NCI-H510A treated with DMSO at 0.1 percent for 48 hours (cell line): ENCODE measurements at places on chromosomes 4 and X.

DNA sequence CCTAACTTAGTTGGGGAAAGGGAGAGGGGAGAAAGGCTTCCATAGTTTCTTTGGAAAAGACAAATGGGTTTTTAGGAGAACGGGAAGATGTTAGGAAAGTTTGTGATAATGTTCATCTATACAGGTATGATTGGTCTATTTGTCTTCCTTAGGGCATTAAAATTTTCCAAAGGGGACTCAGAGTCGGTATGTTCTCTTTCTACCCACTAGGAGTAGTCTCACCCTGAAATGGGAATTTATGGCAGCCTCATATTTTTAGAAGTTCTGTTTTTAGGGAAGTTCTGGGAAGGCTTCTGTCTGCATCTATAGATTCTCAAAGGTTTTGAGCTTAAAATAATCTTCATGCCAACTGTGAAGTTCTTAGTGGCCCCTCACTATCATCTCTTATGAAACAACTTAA, 637.3 kb downstream of the ADGRL3 start:
- no peak for DNase-seq

GRCh38 chrX:19372170-19372546, 28.4 kb downstream of the PDHA1 start:
- peak; percentile 61 for DNase-seq

GRCh38 chrX:22538580-22538979, 265.9 kb downstream of the CBLL2 start:
- DNase-seq, result no peak

- no peak for DNase-seq
Observed at GRCh38 chr4:163666332-163666873, 171.9 kb downstream of the TMA16 start.

GRCh38 chr4:186712690-186713089, 11.0 kb downstream of the FAT1 start:
- DNase-seq, result no peak

DNA sequence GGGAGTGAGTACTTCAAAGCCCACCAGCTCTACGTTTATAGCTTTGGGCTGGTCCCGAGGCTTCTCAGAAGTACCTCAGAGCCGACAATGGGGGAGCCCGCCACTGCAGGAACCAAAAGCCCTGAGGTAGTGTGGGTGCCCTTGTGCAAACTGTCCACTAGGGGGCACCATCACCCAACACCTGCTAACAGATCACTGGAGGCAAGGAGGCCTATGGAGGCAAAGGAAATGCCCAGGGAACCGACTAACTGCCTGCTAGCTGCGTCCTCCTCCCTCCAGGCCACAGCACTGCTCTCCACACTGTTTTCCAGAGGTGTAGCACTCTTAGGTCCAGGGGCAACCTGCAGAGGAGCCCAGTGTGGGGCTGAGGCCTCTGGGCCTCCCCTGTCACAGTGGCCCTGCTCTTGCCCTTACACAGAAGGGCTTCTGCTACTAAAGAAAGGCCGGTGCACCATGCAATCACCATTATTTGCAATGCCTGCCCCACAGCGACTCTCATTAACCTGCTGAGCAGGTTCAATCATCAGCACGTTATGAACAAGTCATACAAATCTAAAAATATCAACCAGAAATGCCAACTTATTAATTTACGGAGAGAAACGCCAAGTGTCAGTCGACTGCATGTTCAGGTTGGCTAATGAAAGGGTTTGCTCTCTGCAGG, 159.1 kb downstream of the NSUN7 start:
- peak; percentile 82 for DNase-seq

DNA sequence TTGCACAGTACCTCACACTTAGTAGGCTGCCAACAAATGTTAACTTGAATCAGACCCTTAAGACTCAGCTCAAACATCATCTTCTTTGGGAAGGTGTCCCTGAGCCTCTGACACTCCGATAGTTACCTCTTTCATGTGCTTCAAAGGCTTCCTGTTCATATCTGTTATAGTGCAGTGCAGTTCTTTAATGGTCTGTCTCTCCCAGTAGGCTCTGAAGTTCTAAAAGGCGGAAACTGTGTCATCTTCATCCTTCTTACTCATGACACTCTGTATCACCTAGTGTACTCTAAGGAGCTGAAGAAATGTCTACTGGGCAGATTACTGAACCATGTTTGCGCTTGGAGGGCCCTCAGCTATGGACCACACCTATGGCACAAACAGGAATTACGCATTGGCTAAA, 2.1 kb upstream of the DIAPH2 start:
- no peak for DNase-seq

DNA sequence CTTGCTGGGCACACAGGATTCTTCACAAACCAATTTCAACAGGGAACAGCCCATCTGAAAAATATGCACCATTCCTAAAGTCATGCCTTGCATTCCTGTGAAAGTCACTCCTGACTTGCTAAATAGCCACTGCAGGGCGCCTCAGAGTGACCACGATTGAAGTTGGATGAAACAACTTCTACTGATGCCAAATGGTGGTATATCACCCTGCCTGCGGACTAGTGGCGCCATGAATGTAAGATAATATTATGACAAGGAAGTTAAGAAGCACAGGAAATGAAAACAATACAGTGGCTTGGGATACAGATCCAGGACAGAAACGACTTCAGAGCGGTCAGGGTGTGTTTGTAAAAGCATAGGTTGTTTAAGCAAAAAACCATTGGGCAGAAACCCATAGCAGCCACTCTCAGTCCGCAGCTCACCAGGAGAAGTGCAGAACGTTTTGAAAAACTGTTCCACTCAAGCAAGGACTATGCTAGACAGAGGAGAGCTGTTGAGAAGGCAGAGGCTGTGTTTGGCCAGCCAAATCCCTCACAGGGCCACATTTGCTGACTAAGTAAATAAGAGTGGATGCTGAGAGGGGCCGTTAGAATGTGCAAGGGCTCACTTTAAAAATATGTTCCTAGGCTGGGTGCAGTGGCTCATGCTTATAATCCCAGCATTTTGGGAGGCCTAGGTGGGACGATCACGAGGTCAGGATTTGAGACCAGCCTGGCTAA, 250.4 kb downstream of the PTTG2 start:
- DNase-seq, result no peak

DNA sequence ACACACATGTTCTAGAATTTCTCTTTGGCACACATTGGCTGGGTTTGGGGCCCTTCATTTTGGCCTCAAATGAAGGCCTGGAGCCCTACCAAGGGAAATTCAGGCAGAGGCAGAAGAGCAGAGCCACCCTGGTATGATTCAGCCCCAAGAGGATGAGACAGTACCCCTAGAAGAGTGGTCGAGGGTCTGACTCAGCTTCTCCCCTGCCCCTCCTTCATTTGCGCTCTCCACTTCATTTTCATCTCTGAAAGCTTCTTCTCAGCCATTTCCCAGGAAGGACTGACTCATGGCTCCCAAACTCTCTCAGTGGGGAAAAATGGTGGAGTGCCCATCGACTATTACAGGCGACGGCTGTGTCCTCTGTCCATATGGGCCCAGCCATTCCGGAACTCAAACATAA, 43.5 kb downstream of the MAMLD1 start:
- no peak for DNase-seq

- no peak for DNase-seq
Observed at GRCh38 chrX:136176399-136176825, 29.1 kb downstream of the FHL1 start.

DNA sequence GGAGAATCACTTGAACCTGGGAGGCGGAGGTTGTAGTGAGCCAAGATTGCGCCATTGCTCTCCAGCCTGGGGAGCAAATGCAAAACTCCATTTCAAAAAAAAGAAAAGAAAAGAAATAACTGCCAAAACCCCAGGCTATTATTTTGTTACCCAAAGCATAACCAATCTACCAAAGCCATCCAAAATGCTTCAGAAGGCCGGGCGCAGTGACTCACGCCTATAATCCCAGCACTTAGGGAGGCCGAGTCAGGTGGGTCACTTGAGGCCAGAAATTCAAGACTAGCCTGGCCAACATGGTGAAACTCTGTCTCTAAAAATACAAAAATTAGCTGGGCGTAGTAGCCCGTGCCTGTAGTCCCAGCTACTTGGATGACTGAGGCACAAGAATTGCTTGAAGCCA, 49.8 kb downstream of the SMIM31 start:
- DNase-seq, result no peak

- DNase-seq, result no peak
Observed at GRCh38 chrX:154140742-154141141, 3.3 kb upstream of the OPN1LW start.

DNA sequence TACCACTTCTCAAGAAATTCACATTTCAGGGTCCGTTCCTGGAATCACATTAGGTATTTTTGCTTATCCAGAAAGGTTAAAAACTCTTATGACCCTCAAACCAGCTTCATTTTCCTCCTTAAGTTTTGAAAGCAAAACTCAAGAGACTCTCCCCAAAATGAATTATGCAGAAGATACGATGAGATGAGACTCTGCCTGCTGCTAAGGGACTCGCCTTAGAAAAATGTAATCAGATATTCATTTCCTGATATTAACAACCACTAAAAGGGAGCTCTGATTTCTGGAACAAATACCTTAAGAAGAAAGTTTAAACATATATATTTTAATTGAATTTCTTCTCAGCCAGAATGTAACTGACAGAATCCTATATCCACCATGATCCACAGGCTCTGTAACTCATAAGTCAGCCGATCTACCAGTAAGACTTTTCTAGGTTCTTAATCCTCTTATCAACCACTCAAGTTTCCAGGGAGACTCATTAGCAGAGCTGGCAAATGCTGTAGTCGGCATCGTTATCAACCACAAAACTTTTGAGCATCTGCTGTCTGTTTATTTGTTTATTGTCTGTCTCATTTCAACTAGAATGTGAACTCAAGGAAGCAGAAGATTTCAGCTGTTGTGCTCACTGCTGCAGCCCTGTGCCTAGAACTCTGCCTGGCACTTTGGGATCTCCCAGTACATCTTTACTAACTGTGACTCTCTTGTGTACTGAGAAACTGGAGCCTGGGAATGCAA, 112.5 kb downstream of the LDB2 start:
- no peak for DNase-seq

GRCh38 chrX:109312757-109313156, 169.1 kb downstream of the GUCY2F start:
- no peak for DNase-seq

- DNase-seq, result no peak
Observed at GRCh38 chr4:34492414-34492813, 1751.9 kb downstream of the ARAP2 start.

GRCh38 chr4:124757126-124757525, 44.6 kb upstream of the ANKRD50 start:
- DNase-seq, result no peak

DNA sequence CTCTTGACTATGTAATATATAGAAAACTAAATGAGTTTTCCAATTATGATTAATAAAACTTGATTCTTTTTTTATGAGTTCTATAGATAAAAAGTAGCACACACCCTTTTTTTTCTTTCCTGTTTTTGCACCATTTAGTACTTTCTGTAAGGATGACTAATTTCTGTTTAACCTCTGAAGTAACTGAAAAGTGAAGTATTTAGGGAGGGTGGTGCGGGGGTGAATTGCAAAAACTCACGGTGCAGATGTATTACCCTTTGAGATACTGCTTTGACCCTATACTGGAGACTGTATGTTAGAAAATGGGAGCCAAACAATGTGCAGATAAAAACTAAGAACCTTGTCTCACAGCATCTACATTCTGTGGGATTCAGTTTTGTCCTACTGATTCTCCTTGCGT, 471.6 kb downstream of the DTHD1 start:
- DNase-seq, result no peak

GRCh38 chrX:12758291-12758690, 32.9 kb upstream of the PRPS2 start:
- no peak for DNase-seq

- no peak for DNase-seq
Observed at GRCh38 chr4:156228676-156229075, 275.0 kb upstream of the CTSO start.

DNA sequence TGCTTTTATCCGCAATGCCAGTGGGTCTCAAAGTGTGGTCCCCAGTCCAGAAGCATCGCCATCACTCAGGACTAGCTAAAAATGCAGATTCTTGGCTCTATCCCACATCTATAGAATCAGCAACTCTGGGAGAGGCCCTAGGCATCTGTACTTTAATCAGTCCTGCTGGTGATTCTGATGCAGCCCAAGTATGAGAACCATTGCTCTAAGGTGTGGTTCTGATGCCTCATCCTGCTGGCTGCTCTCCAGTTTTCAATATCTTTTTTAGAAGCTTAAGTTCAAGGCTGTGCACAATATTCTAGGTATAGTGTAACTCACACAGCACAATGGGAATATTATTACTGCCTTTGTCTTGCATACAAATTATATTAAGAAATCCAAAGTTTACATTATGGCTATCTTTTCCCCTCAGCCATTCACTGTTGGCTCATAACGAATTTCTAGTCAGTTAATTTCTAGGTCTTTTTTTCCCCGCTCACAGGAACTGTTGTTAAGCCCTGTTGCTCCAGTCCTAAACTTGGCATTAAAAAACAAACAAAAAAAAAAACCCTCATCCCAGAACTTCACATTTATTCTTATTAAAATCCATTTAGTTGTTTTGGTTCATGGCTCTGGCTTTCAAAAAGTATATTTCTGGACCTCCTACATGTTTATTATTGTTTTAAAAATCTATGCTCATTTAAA, 109.1 kb downstream of the PHEX start:
- DNase-seq, result no peak

- no peak for DNase-seq
Observed at GRCh38 chr4:64727960-64728359, 318.7 kb upstream of the TECRL start.

DNA sequence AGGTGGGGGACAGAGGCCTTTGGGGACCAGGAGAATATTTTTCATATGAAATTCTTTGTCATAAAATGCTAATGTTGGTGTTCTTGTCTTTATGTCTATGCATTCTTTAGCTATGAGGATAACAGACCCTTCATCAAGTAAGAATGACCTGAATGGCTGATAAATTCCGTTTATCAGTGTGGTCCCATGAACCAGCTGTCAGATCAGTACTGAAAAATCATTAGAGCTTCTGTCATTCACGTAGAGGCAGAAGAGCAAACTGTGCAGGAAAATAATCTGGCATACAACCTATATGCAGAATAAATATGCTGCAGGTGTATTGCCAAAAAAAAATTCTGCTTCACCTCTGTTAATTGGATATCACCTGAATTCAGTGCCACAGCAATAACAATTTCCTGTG, 828.6 kb downstream of the ADGRL3 start:
- DNase-seq, result no peak

- DNase-seq, result no peak
Observed at GRCh38 chr4:132651196-132651595, 497.9 kb upstream of the PCDH10 start.

- DNase-seq, result no peak
Observed at GRCh38 chr4:187665086-187665485, 330.5 kb upstream of the ZFP42 start.
